ENCODE measurements at places on chromosomes 2 and 18.

DNA sequence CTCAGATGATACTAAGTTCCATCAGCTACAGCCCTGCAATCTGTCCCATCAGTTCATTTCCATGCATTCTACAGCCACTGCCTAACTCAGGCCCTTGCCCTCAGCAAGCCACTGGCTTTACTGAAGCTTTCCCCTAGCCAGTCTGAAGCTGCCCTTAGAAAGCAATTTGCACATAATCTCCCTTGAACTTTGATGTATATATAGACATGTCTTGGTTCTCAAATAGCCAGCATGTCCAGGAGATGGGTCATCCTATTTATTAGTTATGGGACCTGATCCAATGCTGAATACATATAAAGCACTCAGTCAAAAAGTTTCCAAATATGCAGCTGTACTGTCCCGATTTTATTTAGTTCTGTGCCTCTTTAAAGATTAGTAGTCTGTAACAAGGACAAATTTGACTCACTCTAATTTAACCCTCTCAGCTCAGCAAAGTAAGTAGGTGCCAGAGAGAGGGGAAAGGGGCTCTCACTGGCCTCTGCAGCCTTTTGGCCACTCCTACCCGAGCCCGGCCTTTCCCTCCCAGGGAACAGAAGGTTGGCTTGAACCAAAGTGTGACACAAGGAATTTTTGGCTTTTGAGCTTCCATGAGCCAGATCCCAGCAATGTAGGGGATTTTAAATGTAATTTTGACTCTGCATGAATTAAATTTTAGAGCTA lies 70.7 kb downstream of the CCDC93 start:
- no peak for DNase-seq

- no peak for DNase-seq
These were observed 89.1 kb upstream of the NEDD4L start for GRCh38 chr18:57954935-57955334.

GRCh38 chr2:118133916-118134315 lies 45.6 kb downstream of the INSIG2 start:
- DNase-seq, result no peak

GRCh38 chr2:177714704-177715103 lies 322.1 kb downstream of the AGPS start:
- no peak for DNase-seq

DNA sequence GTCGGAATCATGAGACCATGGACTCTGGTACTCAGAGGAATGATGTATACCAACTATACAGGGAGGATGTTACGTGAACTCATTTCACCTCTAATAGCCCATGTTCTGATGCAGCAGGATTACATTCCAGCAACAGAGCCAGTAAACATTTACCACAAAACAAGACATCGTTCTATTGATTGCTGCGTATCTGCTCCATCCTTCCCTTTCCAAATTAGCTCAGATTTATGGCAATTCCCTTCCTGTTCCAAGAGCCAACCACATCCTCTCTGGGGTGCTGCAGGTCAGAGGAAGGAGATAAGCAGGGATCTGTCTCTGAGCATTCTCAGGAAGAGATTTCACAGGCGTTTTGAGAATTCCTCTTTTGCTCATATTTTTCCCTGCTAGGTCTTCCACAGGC lies 98.3 kb downstream of the KLF7 start:
- DNase-seq, result no peak

DNA sequence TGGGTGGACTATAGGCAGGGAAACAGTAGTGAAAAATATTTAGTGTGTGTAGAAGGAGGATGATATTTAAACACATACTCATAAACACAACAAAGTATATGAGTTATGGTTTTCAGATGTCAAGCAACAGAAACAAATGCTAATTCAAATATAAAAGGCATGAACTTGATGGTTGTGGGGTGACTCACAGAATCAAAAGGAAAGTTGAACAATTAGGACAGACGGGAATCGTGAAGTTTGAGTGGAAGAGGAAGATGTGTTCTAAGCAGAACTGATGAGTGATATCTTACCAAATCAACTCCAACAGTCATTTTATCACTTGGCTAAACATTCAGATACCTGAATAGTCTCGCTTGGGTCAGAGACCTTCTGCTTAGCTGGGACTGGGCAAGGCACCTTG lies 53.6 kb upstream of the ITGA6 start:
- no peak for DNase-seq

DNA sequence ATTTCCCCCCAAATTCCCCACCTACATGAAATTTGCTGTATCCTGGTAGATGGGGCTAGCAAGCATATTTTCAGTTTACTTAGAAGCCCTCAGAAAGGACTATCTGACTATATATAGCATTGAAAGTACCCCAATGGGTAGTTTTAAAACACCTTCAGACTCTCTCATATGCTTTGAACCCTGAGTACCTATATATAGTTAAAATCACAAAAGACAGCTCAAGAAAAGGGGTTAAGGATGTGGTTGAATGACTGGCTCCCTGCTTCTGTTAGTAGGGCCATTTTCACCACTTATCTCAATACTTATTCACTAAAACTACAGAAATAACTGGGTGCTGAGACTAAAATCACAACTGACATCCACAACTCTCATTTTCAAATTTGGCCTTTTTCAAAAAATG lies 18.5 kb downstream of the WDPCP start:
- no peak for DNase-seq

- no peak for DNase-seq
These were observed 83.4 kb downstream of the XDH start for GRCh38 chr2:31331156-31331555.

DNA sequence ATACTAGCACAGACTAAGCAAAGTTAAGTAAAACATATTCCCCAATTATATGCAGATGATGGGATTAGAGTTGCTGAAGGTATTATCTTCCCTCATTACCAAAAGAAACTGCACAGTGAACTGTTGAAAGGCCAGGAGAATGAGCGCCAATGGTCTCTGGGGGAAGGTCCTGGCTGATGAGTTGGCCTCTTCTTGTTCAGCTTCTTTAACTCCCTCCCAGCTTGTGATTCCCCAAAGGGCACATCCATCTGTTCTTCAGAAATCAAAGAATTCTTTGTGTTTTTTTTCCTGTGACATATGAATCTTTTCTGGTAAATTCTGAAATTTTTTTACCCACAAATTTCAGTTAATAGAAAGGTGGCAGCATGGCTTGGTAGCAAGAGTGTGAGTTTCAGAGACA lies 667.6 kb downstream of the CNTNAP5 start:
- DNase-seq, result no peak

GRCh38 chr2:213042262-213042661 lies 109.2 kb downstream of the IKZF2 start:
- DNase-seq, result no peak

DNA sequence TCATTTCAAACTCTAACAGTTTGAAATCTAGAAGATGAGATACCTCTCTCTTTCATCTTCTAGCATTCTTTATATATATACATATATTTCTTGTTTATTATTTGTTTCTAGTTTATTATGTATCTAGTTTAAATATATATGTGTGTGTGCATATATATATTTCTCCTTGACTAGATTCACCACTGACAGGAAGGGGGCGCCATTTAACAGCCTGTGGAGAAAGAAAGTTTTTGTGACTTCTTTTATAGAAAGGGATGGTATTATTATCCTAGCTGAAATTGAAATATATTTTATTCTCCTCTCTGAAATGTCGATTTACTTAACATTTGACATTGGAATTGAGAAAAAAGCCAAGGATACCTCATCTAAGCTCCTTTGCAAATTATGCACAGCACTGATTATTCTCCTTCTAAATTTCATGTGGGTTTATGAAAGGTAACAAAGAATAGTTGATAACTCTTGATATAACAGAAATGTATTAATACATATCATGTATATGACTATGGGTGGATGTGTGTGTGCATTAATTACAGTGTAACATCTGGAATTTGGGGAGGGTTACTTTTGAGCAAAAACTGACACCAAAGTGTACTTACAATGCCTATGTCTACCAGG lies 160.7 kb upstream of the NT5C1B start:
- peak; percentile 25 for DNase-seq

DNA sequence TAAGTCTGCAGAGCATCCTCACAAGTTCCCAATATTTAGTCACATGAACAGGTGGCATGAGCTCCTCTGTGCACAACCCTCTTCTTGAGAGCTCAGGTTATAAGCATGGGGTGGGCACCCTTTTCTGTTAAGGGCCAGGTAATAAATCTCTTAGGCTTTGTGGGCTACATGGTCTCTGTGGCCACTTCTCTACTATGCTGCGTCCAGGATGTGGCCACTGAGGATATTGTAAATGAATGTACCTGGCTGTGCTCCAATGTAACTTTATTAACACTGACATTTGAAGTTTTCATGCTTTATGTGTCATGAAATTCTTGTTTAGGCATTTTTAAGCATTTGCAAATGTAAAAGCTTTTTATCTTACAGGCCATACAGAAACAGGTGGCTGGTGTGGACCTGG lies 116.8 kb upstream of the ST6GAL2 start:
- no peak for DNase-seq

GRCh38 chr2:37453027-37453426 lies 108.6 kb downstream of the QPCT start:
- DNase-seq, result no peak
